ENCODE measurements at places on chromosomes 1 and 21. TPM values are rescaled to one million over a fixed set of nuclear protein-coding genes. Genes with fewer than 3 reads are reported as not detected.

RGS8 gene
- total RNA-seq: not detected

FMO2 gene
- not detected for total RNA-seq

GRCh38 chr1:16080422-16081150 lies 7.1 kb upstream of the FAM131C start:
- no peak for DNase-seq

SLC44A3 gene
- total RNA-seq: not detected

- DNase-seq: no peak
Observed at GRCh38 chr1:235553112-235553551, 48.9 kb upstream of the B3GALNT2 start.
